NAMALWA (cell line): ENCODE measurements at places on chromosomes 3 and 15.

GRCh38 chr3:155944081-155944480 is 73.6 kb downstream of the GMPS start:
- no peak for DNase-seq

- DNase-seq, result no peak
Measured at GRCh38 chr15:75449585-75450306, 1.7 kb downstream of the SIN3A start.

GRCh38 chr3:100254168-100254777 is 6.5 kb upstream of the TBC1D23 start:
- DNase-seq, result peak; percentile 73

DNA sequence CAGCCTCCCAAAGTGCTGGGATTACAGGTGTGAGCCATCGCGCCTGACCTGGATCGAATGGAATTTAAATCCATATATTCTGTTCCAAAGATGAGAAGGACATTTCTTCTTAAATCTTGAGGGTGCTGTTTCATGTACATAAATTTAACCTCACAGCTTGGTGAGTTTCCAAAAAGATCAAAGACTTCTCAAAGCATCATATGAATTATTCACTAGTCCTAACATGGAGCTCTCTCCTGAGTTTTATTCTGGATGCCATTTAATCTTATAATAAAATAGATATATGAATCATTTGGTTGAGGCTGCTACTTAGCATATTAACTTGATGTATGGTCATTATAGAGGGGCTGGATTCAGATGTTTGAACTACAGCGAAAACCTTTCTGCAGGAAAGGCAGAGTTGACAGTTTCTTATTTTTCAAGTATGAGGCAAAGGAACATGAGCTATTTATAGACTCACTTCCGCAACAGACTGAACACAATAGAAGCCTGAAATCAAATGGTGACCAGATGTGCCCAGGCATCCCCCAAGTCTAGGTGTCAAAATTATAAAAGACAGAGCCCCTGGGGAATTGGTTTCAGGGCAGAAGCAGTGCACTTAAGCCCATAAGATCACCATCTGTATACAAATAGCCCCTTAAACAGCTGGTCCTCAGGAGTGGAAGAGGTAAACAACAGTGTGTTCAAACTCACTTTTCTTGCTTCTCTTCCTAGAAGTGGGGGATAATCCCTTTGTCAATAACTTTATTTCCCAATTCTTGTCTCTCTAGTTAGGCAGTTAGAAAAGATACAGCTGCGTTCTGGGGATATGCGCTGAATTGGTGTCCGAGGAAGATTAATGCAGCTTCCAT is 29.7 kb downstream of the STARD9 start:
- peak; percentile 72 for DNase-seq

DNA sequence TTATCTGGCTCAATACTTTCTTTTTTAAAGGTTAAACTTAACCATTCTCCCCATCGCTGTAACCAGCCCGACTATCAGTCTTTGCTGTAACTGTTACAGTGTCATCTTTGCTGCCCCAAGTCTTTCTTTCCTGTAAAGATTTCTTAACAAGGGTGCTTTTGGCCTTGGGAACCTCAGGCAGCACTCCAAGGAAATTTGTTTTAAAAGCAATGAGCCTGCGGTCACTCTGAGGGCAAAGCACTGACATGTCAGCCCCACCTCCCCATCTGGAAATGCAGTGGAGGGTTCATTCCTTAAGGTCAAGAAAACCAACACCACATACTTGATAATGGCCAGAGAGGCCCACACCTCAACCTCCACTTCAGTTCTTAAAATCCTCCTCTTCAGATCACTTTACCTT is 3.2 kb downstream of the TRANK1 start:
- DNase-seq, result no peak

- DNase-seq, result no peak
Measured at GRCh38 chr3:117405359-117405758, 695.8 kb downstream of the TUSC7 start.

DNA sequence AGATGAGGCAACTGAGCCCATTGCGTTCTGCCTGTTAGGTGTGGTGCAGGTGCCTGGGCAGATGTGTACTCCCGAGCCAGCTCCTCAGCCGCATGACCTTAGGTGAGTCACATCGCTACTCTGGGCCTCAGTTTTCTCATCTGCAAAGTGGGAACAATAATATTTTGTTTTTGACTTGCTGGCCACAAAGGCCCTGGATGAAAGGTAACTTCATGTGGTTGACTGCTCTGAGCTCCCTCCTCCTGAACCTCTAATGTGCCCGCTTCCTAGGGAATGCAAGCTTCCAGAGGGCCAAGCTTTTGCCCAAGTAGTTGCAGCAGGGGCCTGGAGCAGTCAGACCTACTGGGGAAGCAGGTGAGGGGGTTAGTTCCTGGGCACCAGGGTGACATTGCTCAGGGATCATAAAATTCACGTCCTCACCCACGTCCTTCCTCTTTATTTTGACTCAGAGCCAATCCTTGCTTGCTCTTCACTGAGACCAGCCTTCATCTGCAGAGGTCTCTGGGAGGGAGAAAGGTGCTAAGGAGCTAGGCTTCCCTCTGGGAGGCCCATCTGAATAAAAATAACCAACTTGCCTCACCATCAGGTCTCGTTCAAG is 149.0 kb upstream of the TLE3 start:
- no peak for DNase-seq

GRCh38 chr3:183988216-183988790 is 29.4 kb downstream of the ABCC5 start:
- no peak for DNase-seq

DNA sequence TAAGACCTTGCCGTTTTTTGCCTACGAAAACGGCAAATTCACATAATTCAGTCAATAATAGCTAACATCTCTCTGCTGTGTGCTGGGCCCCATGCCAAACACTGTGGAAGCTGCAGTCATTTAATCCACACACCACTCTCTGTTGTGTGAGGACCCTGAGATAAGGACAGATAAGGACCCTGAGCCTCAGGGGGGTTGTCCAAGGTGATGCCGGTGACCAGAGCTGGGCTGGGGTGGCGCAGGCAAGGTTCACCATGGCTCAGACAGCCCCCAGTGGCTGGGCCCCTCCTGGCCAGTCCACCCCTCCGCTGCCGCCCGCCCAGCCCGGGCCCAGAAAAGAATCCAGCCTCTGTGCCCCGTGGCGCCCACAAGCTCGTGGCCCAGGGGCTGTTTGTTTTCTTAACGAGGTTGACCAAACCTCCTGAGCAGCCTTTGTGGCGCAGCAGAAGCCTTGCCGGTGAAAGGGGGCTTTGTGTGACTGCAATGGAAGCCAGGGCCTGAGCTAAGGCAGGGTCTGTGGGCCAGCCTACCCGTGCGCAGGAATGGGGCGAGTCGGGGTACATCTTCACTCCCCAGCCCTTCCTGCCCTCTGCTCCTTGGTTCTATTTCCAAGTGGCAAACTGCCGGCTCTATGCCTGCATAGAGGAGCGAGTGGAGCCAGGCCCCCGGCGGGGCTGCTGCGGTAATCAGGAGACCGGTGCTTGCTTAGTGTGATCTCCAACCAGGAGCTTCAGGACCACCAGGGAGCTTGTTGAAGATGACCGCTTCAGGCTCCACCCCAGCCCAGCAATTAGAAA is 4.4 kb upstream of the SNX22 start:
- DNase-seq, result no peak

DNA sequence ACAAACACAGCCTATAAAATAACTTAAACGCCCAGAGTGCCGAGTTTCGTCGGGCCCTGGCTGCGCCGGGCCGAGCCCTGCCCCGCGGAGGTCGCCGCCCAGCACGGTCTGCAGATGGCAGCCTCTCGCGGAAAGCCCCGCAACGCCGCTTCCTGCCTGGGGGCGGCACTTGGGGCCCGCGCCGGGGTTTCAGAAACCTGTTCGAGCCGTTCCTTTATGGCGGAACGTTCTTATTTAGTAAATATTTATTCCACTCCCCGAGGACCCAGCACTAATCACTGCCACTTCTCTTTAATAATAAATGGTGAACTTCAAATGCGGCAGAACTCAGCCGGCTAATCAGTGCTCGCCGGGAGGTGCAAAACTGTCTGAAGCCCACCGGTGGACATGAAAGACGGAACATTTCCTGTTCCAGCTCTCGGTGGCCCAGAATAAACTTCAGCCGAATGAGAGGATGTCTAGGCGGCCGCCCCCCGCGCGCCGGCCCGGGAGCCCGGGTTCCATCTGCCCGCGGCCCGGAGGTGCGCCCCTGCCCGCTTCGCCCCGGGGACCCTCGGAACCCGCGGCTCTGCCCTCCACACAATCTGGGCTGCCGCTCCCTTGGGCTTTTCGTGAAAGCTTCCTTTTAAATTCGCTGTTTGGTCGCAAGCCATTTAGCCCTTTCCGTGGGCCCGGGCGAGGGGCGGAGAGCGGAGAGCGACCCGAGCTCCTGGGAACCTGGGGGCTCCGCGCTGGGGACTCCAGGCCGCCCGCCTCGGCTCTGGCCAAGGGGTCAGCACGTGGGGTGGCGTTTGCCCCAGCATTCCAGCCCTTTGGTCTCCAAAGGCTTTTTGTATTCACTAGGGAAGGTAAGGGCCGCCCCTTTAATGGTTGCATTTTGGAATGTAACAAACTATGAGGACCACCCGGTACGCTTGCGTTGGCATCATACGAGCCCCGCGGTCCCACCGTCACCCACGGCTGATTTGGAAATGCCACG is 110.8 kb upstream of the ATP11B start:
- peak; percentile 85 for DNase-seq

- no peak for DNase-seq
Measured at GRCh38 chr3:23431764-23432163, 228.6 kb downstream of the UBE2E2 start.

DNA sequence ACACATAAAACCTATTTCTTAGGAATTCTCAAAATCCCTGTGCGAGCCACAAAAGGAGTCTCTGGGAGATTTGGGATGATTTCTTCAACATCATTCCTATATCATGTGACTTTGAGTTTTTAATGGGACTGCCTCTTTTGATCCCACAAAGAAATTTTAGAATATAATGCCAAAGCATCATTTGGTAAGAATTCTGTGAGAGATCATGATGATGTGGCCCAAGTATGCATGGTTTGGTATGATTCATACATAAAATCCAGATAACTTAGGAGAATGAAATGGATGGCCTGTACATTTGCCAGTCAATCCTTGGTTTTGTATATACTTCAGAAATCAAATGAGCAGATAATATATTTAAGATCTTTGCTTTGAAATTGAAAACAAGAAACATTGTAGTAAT is 61.3 kb downstream of the UBE2E2 start:
- no peak for DNase-seq

DNA sequence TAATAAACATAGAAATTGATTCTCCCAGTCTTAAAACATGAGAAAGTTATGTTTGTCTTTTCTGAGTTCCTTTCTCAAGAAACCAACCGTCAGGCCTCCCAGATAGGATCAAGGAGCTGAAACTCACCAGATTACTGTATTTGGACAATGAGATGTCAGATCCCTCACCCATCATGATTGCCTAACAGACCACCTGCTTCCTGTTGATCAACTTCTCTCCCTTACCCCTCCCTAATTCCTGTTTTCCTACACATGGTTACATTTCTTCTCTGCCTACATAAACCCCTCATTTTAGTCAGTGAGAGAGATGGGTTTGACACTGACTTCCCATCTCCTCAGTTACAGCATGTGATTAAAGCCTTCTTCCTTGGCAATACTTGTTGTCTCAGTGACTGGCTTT is 917.5 kb downstream of the FHIT start:
- peak; percentile 7 for DNase-seq

DNA sequence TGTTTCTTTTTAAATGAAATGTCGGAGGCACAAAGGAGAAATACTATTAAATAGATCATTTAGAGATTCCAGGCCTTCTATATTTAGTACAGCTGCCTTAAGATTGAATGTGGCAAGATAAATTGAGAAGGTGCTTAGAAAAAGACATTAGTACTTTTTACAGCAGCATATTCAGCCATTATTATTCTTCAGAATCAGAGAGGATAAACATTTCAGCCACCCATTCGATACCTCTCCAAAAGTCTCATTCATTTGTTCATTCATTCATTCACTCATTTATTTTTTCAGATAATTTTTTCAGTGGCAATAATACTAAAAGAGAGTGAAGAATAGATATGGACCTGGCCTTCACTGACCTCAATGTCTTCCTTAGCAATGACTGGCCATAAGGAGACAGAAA is 347.0 kb downstream of the GRM7 start:
- no peak for DNase-seq

GRCh38 chr15:68352401-68353062 is 75.0 kb downstream of the FEM1B start:
- DNase-seq, result peak; percentile 23

GRCh38 chr3:178676077-178676476 is 139.8 kb downstream of the KCNMB2 start:
- DNase-seq, result no peak

GRCh38 chr3:42476225-42477125 is 26.0 kb upstream of the VIPR1 start:
- no peak for DNase-seq

DNA sequence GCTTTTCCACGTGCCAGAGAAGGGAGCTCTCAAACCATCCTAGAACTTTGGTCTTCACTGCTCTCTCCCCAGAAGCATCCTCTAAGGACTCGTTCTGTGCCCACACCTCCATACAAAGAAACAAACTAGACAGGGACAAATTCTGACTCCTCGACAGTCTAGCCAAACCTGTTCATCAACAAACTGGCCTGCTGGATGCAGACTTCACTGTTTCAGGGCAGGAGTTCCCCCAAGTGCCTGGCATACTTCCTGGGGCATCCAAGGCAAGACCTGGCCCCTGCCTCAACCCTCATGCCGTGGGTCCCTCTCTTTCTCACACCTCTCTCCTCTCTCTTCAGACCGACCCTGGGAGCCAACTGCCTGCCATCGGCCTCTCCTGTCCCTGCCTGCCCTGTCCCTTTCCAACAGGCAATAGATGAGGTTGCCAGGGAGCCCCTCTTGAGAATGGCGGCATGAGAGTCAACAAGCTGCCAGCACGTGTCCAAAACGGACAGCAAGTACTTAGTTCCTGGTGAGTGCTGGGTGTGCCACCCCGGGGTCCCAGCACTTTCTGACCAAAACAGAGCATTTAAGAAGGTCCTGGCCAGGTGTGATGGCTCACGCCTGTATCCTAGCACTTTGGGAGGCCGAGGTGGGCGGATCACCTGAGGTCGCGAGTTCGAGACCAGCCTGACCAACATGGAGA is 79.1 kb upstream of the HES1 start:
- no peak for DNase-seq

GRCh38 chr3:29406291-29406832 is 125.5 kb downstream of the RBMS3 start:
- DNase-seq, result no peak

DNA sequence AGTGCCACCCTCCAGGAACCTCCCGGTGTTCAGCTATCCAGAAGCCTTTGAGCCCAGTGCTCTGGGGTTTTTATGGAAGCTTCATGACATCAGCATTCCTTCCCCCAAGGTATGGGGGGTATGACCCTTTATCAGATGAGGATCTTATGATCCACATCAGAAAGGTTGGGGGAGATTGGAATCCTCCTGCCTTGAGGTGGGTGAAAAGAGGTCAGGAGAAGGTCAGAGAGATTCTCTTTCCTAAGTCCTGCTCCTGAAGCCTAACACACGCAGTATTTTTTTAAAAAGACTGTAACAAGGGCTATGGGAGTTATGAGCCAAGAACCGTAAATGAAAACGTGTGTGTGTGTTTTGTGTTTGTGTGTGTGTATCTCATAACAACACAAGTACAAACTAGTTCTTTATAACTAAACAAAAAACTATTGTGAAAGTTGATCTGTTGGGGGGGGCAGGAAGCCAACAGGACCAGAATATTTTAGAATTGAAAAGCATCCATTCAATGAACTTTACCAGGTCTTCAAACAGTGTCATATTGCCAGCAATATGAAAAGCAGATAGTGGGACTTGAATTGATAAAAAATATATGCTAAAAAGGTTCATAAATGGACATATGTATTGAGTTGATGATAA is 13.2 kb downstream of the MKRN3 start:
- no peak for DNase-seq
